AG20443 (cell line): ENCODE measurements at places on chromosomes 11 and 22.

DNA sequence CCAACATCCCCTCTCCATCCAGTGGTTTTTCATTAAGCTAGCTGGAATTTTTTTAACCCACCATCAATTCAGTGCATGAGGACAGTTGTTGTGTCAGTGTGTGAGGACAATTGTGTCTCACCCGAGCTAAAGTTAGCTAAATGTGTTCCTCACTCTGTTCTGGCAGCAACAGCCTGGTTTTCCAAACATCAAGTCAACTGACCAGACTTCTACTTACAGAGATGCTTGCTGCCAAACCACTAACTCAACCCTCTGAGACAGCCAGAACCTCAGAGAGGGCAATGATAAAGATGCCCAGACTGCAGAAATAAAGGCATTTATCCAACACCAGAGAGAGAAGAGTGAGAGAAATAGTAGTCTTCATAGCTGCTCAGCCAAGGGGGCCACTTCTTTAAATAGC, 6.7 kb downstream of the PAMR1 start:
- DNase-seq, result peak; percentile 33

GRCh38 chr22:36386900-36387708, 663 bp downstream of the MYH9 start:
- peak; percentile 46 for DNase-seq

GRCh38 chr22:37716708-37717107, 19.9 kb downstream of the TRIOBP start:
- DNase-seq, result peak; percentile 83

- DNase-seq, result peak; percentile 96
These were observed 61.9 kb downstream of the MED15 start for GRCh38 chr22:20569059-20570058.

GRCh38 chr11:12885717-12886239, 123.3 kb upstream of the RASSF10 start:
- no peak for DNase-seq

- peak; percentile 88 for DNase-seq
These were observed 16.7 kb downstream of the PHLDA2 start for GRCh38 chr11:2912498-2912897.
